Adrenal gland (tissue), 19 donors: ENCODE measurements at places on chromosomes 4 and X. TPM values are rescaled to one million over a fixed set of nuclear protein-coding genes. Genes with fewer than 3 reads are reported as not detected.

CNKSR2 gene
- polyA plus RNA-seq: 1.9 TPM

GRPR gene
- 0.07 TPM for polyA plus RNA-seq

SAGE1 gene
- not detected for polyA plus RNA-seq

MBNL3 gene
- polyA plus RNA-seq: 2.4 TPM

MUC7 gene
- polyA plus RNA-seq: not detected

CXCL3 gene
- polyA plus RNA-seq: 0.13 TPM

CT45A3 gene
- polyA plus RNA-seq: not detected

SMIM31 gene
- polyA plus RNA-seq: not detected
